ENCODE measurements at places on chromosomes 7 and 10.

GRCh38 chr7:16982640-16983350 is 101.0 kb upstream of the AGR3 start:
- DNase-seq, result no peak

GRCh38 chr7:90384433-90384832 is 18.8 kb upstream of the CLDN12 start:
- no peak for DNase-seq

DNA sequence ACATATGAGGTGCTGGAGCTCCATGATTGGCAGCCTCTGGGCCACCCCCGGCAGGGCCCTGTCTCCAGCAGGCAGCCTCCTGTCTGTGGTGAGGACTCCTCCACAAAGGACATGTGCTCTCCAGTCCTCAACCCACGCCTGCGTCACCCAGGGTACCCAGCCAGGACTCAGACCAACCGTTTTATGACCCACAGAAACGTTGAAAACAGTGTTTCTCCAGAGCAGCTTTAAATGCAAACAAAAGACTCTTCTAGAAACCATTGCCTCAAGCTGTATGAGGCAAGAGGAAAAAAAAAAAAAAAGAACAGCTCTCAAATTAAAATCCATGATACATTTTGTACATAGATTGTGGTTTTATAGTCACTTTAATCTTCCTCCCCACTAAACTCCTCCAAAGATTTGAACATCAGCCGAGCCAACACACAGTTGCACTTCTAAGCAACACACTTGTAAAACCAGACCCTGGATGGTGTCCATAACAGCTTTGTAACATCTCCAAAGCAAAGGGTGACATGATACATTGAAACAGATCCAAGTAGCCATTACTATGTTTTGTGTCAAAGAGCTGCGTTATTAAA is 175.0 kb upstream of the LYZL2 start:
- DNase-seq, result no peak

- no peak for DNase-seq
Observed at GRCh38 chr10:22453948-22454591, 108.8 kb downstream of the SPAG6 start.

DNA sequence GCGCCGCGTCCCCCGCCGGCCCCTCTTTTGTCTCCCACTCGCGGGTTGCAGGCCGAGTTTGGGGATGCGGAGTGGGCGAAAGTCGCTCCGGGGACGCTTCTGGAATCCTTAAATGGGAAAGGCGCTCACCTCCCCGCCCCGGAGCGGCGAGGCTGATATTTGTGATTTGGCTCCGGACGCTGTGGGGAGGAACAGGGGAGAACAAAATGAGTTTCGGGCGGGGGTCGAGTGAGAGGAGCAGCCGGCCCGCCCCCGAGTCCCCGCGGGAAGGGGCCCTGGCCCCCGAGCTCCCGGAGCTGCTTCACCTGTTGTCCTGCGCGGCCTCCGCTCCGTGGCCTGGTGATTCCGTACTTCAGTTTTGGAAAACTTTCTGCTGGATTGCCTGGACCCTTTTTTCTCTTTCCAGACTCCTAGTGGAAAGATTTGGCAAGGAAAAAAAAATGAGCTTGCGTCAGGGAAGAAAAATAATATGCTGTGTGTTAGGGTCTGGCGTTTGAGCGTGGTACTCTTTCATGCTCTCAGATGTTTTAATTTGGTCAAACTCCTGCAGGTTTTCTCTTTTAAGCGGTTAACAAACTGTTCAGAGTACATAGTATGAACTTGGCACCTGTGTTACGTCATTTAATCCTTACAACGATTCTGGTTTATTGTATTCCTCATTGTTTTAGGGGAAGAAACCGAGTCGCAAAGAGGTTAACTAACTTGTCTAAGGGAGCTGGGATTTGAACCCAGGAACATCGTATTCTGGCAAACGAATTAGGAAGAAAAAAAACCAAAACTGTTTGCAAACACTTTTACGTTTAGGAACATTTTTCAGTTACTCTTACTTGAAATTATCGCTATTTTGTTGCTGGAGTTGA is 924 bp downstream of the BMPR1A start:
- DNase-seq, result no peak

GRCh38 chr7:34430456-34430855 is 227.6 kb upstream of the NPSR1 start:
- DNase-seq, result no peak
